Caco-2 (cell line): ENCODE measurements at places on chromosomes 16 and 17. TPM values are rescaled to one million over a fixed set of nuclear protein-coding genes. Genes with fewer than 3 reads are reported as not detected.

- no peak for DNase-seq
- peaks cover 50% of the 10 kb centered on the region for H3K4me1 ChIP-seq
- no peak overlapping the region for H3K4me3 ChIP-seq
- H3K36me3 ChIP-seq: no peaks in the 10 kb centered on the region
Observed at GRCh38 chr17:29726715-29727252, 104.1 kb upstream of the CORO6 start.

- H3K27me3 ChIP-seq: no peaks in the 10 kb centered on the region
- no peak overlapping the region for H3K27ac ChIP-seq
- no peak for DNase-seq
- H3K36me3 ChIP-seq: peaks cover 2% of the 10 kb centered on the region; the same call in 1 of the 2 replicates
- no peak overlapping the region for H3K4me3 ChIP-seq
- peaks cover 22% of the 10 kb centered on the region for H3K4me1 ChIP-seq
Observed at GRCh38 chr16:85921026-85921425, 22.1 kb downstream of the IRF8 start.

The TBC1D3I gene
- total RNA-seq: 0.50 and 1.00 TPM in 2 replicates

- H3K27ac ChIP-seq: no peak overlapping the region
- H3K27me3 ChIP-seq: no peaks in the 10 kb centered on the region
- H3K4me3 ChIP-seq: no peak overlapping the region
Observed at GRCh38 chr16:13612623-13613022, 307.3 kb upstream of the ERCC4 start.

DNA sequence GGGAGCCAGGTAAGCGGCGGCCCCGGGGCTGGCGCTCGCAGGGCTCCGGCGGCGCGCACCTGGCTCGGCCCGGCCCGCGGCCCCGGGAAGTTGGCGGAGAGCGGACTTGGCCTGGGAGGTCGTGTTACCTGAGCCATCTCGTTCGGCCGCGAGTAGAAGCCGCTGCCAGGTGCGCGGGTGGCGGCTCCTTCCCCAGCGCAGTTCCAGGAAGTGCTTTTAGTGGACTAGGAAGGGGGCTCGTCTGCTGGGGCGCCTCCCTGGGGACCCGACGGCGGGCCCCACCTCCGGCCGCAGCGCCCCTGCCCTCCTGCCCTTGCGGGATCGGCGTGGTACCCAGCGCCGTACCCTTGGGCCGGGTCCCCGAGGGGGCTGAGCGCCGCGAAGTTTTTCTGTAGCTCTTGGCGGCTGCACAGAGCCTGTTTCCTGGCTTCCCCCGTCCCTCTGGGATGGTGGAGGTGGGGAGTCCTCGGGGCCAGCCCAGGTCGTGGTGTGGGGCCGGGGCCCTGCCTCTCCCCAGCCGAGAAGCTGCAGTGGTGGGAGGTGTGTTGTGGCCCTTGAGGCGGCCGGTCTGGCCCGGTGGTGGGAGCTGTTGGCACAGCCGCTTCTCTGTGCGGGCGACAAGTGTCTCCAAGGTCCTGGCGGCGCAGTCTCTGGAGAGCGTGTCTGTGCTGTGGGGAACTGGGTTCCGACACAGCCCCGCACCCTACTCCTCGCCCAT lies 96.9 kb downstream of the RAB11FIP4 start:
- 0 out of 2 replicates have a peak, but pooled peaks cover 1% of the 10 kb centered on the region for H3K36me3 ChIP-seq
- DNase-seq: peak; percentile 52
- no peaks in the 10 kb centered on the region for H3K27me3 ChIP-seq
- H3K4me1 ChIP-seq: peaks cover 40% of the 10 kb centered on the region
- H3K27ac ChIP-seq: peak overlapping the region; percentile 95

DNA sequence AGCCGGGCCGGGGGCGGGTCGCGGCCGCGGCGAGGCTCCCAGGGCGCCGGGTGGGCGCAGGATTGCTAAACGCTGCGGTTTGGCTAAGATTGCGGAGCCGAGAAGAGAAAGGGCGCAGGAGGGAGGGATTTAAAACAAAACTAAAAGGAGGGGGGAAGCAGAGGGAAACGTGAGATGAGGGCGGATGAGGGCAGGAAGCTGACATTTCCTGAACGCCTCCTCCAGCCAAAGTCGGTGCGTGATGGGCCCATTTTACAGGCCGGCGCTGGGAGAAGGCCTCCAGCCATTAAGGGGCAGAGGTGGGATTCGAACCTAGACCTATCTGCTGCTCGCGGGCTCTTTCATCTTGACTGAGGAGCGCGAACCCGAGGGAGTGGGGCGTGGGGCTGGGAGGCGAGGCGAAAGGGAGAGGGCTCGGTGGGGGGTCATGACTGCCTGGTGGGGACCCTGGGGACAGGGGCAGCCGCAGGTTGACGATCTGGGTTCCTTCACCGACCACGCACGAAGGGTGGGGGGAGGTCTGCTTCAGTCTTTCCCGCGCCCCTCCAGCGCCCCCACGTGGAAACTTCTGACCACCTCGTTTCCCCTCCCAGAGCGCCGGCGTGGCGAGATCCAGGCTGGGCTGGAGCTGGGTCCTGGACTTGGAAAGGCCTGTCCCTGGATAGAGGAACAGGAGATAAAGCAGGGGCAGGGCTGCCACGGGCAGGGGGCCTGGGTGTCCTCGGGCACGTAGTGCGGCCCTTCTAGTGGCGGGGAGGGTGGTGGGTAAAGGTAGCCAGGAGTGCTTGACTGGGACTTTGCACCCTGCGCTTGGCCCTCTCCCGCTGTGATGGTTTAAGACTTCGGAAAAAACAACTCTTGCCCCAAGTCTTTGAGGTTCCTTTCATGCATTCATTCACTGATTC lies 3.8 kb upstream of the TAC4 start:
- H3K4me1 ChIP-seq: peaks cover 27% of the 10 kb centered on the region
- no peaks in the 10 kb centered on the region for H3K27me3 ChIP-seq
- H3K36me3 ChIP-seq: no peaks in the 10 kb centered on the region
- peak; percentile 83 for DNase-seq
- peak overlapping the region; percentile 35 for H3K4me3 ChIP-seq

The IKZF3 gene
- 2.4 and 2.8 TPM in 2 replicates for total RNA-seq
